Brain pericyte (primary cell): ENCODE measurements at places on chromosomes 1 and 21.

- DNase-seq: no peak
Measured at GRCh38 chr21:42969193-42969600, 5.2 kb upstream of the PKNOX1 start.

DNA sequence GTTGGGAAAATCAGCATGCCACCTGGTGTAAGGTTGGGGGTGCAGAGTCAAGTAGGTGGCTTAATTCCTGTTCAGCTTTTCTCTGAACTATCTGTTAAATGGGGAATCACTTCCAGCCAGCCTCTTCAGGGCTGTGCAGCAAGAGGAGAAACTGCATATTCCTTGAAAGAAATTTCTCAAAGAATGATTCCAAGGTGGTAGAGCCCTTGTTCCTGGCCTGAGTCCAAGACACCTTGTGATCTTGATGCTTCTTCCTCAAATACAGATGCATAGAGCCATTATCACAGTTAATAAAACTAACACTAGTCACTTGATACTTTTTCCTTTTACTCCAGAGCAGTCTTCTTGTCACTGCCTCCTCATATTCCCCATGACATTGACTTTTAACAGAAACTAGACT lies 5.2 kb downstream of the TXLNA start:
- DNase-seq: no peak

DNA sequence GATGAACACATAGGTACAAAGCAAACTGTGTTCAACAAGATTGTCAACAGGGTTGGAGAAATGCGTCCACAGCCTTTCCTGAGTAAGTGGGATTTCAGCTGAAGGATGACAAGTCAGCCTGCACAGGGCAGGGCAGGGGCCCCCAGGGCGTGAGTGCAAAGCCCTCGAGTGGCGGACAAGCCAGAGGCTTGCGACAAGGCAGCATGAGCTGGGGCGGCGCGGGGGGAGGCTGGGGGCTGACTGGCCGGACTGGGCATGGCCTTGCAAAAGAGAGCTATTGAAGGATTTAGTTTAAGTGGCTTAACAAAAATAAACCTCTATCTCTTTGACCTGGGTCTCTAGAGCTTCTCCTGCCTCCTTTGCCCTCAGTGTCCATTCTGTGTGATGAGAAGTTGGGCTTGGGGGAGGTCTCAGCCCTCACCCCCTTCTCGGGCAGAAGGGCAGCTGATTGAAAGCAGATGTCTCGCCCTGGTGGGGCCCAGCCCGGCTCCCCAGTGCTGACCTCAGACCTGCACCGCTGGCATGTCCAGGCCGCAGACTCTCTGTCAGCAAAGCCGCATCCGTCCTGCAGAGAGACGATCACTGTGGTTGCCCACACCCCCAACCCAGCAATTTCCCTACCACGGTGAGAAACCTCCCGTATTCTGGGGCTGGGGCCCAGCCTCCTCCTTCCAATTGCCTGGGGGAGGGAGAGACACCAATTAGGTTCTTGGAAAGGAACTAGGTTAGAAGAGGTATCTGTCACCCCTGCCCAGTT lies 24.3 kb upstream of the EPS8L3 start:
- DNase-seq: no peak

DNA sequence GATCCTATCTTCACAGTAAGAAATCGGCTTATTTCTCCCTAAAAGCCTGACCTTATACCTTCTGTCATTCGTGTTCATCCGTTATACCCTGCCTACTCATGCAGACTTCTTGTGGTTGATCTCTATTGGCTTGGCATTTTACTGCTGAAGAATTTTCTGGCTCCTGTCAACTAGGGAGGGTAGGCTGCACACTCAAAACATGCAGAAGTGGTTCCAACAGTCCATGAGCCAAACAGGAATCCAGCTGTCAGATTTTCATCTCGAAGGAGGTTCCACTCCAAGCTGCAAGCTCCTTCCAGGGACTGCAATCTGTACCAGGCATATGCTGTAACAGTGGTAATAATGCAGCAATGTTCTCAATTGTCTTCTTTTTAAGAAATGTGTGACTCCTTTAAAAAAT lies 10.1 kb downstream of the DNAJC11 start:
- no peak for DNase-seq

DNA sequence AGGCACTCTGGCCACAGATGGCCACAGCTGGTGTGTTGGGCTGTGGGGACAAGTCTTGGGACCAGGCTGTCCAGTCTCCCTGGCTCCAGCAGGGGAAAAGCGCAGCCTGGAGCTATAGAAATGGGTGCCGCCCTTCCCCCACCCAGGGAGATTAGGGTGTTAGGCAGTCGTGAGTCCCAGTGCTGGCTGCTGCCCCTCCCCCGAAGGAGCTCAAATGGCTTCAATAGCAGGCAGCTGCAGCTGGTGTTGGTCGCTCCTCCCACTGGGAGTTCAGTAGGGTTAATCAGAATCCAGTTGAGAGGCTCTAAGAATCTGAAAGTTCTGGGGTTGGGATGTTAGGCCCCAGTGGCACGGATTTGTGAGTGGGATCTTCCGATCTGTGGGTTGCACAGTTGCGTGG lies 595.6 kb upstream of the PKN2 start:
- DNase-seq: no peak

DNA sequence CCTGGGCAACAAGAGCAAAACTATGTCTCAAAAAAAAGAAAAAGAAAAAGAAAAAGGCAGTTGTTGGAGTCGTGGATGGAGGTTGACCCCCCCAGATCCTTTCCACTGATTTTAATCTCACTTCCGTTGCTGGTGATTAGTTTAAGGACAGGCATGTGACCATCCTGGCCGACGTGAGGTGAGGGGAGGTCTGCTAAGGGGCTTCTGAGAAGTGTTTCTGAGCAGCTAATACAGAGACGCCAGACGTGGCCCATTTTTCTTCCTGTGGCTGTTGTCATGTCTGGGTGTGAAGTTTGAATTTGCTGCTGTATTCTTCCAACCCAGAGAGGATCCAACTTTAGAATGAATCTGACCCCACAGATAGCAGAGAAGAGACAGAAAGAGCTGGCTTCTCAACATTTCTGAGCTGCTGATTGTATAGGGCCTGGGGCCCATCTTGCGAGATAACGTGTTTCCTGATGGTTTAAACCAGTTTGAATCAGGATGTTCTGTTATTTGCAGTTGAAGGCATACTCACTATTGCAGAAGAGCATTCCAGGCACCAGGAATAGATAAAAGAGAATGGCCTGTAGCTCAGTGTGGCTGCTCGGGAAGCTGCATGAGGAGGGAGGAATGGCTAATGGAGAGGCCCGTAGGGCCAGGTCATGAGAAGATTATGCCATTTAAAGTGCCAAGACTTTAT lies 22.8 kb upstream of the SSBP3 start:
- DNase-seq: no peak

GRCh38 chr1:65691152-65691900 lies 101.4 kb upstream of the PDE4B start:
- DNase-seq: no peak

GRCh38 chr1:9194024-9194423 lies 40.5 kb upstream of the H6PD start:
- DNase-seq: no peak
